Daoy (cell line): ENCODE measurements at places on chromosomes 5 and 9.

- DNase-seq: no peak
Measured at GRCh38 chr5:135223891-135224625, 175.0 kb downstream of the MACROH2A1 start.

- no peak for DNase-seq
Measured at GRCh38 chr9:134188386-134189144, 24.2 kb upstream of the RNU6ATAC start.

- DNase-seq: no peak
Measured at GRCh38 chr9:5978523-5978922, 36.9 kb downstream of the RANBP6 start.

- no peak for DNase-seq
Measured at GRCh38 chr5:72300590-72301339, 19.3 kb downstream of the MRPS27 start.

DNA sequence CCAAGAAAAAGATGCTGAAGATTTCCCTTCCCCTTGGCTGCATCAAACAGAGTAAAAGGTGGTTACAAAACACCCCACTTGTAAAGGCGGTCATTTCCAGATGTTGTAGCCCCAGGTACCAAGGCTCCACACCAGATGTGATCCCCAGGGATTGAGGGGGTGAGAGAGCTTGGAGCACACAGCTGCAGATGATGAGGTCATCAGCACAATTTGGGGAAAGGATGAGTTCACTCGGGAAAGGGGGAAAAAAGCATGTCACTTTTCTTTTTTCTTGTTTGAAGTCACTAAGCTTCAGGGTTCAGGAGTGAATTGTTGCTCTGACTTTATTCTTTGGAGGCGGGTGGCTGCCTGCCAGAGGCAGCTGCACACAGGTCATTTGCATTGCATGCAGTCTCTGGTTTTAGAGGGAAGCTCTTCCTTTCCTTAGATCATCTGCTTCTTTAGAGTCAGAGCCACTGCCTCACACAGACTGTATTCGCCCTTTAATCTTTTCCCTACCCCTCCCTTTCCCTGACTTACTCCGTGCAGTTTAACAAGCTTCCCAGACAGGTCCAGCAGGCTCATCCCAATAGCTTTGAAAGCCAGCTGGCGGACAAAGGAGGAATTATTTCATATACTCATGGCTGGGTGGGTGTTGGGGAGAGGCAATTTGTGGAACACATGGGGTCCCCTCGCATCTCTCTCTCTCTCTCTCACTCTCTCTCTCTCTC lies 409.3 kb upstream of the SLC24A2 start:
- DNase-seq: no peak

DNA sequence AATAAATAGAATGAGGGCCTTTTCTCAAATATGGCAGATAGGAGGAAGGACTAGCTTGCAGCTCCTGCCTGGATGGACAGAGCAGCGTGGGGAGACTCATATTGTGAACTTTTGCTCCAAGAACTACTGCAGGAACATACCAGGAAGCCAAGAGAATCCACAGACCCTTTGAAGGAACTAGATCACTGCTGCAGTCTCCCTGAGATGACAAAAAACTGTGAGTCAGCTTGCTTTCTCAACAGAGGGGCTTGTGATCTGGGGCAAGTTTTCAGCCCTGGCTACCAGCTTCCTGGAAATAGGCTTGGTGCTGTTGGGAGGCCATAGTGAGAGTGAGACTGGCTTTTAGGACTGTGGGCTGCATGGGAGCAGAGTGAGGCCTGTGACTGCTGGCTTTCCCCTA lies 170.6 kb upstream of the TRIM32 start:
- DNase-seq: no peak

DNA sequence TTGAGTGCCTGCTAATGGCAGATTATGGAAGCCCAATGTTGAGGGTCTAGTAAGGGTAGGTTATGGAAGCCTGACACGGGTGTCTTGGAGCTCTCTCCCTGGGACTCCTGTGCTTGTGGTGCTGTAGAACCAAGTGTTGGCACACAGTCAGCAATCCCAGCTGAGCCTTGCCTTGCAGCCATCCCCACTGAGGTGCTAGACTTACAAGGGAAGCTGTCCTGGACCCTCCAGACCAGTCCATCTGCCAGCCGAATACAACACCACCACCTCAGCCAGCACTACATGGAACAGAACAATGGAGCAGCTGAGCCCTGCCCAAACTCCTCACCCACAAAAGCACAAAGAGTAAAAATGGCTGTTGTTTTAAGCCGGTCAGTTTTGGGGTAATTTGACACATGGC lies 90.5 kb upstream of the DNAH5 start:
- peak; percentile 47 for DNase-seq

GRCh38 chr5:140107312-140108092 lies 6.4 kb upstream of the PURA start:
- DNase-seq: peak; percentile 98
